Sciatic nerve (tissue), 2 donors: ENCODE measurements at places on chromosomes 4 and X.

- DNase-seq, result no peak
These were observed 43.8 kb downstream of the NELFA start for GRCh38 chr4:1964971-1965370.

DNA sequence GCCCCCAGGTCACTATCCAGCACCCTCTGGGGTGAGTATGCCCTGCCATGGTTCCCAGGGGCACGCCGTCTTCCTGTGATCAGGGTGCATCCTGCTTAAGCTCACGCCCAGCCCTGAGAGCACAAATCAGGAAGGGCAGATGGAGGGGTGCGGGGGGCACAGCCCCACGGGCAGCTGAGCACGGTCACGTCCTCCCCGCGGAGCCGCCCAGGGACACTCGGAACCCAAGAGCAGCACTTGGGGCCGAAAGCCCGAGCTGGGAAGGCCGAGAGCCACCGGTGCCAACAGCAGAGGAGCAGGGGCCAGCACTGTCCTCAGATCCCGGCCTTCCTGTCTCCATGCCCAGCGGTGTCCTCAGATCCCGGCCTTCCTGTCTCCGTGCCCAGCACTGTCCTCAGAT, 21.5 kb downstream of the NELFA start:
- DNase-seq, result no peak

DNA sequence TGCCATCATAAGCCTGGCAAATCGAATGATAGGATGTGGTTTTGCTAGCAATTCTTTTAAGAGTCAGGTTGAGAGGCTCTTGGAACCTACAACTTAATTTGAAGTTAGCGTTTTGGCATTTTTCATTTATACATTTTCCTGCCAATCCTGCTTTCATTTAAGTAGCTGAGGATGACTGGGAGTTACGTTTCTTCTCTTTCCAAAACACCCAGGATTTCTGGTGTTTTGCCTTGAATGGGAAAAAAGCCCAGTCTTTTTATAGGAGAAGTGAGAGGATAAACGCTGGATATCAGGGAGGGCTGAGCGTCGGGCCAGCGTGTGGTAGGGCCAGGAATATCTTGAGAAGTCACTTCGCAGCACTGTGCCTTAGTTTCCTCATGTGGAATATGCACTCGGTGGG, 174.2 kb upstream of the HAND2 start:
- DNase-seq, result no peak

- DNase-seq, result no peak
These were observed 134.4 kb downstream of the RASL11B start for GRCh38 chr4:52996261-52997131.

DNA sequence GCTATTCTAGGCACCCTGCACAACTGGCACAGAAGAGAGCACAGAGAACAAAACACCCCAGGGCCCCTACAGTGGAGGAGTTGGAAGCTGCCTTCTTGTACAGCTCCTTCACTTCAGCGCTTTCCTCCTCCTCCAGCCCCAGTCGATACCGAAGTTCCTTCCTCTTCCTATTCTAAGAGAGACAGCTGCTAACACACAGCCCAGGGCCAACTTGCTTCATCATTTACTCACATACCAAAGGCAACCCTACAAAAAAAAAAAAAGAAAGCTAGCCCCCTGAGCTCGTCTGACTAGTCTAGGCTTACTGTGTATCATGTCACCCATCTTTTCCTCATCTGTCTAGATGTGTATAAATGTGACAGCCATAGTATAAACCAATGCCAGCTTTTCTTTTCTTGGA, 64.5 kb downstream of the MID1 start:
- no peak for DNase-seq

DNA sequence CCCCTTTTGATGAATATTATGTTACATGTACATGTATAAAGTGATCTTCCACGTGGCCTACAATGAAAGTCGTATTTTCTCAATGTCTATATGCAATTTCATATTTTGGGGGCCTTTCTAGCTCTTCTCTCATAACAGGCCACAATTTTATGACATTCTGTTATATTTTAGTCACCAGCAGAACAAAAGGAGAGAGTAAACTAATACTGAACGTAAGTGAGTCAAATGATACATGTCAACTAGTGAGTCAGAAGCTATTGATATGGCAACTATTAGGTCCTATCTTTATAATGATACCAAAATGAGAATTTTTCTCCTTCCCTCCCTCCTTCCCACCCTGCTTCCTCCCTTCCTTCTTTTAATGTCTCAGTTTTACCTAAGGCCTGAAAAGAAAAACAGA, 14.4 kb downstream of the GC start:
- no peak for DNase-seq

GRCh38 chr4:186081202-186081807, 12.3 kb downstream of the TLR3 start:
- DNase-seq, result no peak

- no peak for DNase-seq
These were observed 53.4 kb downstream of the PPEF2 start for GRCh38 chr4:75848891-75849290.

DNA sequence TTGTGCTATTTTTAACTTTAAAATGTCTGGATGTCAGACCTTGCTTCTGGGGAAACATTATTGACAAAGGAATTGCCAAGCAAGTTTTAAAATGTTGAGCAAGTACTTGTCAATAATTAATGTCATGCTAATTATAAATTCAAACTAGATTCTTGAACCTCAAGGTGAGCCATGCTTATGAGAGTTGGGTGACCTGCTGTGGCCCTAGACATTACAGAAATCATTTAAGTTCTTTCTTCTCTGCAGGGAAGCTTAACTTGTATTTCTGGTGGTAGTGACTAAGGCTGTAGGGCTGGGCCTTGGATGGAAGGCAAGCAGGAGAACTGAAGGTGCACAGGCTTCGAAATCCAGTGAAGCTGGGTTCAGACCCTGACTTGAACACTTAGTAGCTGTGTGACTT, 14.8 kb upstream of the UCHL1 start:
- DNase-seq, result no peak

- no peak for DNase-seq
These were observed 115.1 kb downstream of the SH3KBP1 start for GRCh38 chrX:19772096-19772821.

DNA sequence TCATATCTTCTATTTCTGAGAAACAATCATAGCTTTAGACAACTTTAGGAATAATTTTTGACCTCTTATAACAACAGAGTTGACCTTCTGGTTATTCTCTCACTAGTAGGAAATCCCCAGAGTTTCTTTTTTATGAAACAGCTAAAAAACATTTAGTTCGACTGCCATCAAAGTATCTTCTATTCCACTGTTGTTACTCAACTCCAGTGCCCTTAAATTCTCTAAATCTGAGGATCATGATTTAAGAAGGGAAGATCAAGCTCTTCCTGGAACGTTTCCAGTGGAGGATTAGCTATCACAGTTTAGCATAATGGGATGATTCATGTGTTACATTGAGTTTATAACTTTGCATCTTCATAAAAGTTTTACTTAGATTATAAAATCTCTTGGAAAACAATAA, 134.9 kb upstream of the VEGFC start:
- DNase-seq, result no peak

- DNase-seq, result no peak
These were observed 2.1 kb downstream of the APLN start for GRCh38 chrX:129652565-129653169.

- no peak for DNase-seq
These were observed 74.7 kb downstream of the PAQR3 start for GRCh38 chr4:78864405-78865024.
